RKO (cell line): ENCODE measurements at places on chromosomes 5 and 9.

- DNase-seq: no peak
Observed at GRCh38 chr9:23611869-23612268, 214.2 kb downstream of the ELAVL2 start.

DNA sequence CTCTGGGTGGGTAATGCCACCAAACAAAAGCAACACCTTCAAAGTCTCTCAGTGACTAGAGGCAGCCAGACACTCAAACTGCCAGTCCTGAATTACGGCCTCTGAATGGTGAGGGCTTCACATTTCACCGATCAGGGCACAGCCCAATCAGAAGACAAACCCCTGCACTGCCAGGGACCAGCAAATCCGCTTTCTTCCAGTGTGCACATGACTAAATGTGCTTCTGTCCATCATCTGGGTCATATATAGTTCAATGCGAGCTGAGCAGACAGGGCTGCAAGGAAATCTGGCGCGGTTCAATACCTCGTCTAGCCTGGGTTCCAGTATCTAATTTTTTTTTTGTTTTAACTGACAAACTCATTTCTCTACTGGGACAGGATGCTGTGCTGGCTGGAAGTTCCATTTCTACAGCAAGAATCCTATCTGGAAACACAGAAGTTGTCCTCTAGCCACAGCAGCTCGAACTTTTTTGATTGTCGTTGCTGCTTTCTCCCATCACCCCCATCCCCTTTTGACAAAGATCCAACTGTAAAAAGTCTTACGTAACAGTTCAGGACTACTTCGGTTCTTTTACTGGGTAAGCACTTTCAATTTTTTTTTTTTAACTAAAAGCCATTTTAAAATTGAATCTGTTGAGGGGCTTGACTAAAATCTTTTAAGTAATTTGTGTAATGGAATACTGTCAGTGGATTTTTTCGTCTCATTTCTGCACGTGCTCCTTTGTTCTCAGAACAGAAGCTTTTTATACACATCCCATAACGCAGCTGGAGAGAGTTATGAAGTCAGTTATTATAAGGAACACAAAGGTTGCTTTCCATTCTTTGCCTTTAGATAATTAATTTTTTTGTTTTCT is 112.7 kb downstream of the NR6A1 start:
- no peak for DNase-seq

GRCh38 chr5:66615136-66615535 is 18.9 kb downstream of the MAST4 start:
- DNase-seq: no peak

GRCh38 chr5:152170350-152170749 is 234.7 kb downstream of the NMUR2 start:
- DNase-seq: no peak

DNA sequence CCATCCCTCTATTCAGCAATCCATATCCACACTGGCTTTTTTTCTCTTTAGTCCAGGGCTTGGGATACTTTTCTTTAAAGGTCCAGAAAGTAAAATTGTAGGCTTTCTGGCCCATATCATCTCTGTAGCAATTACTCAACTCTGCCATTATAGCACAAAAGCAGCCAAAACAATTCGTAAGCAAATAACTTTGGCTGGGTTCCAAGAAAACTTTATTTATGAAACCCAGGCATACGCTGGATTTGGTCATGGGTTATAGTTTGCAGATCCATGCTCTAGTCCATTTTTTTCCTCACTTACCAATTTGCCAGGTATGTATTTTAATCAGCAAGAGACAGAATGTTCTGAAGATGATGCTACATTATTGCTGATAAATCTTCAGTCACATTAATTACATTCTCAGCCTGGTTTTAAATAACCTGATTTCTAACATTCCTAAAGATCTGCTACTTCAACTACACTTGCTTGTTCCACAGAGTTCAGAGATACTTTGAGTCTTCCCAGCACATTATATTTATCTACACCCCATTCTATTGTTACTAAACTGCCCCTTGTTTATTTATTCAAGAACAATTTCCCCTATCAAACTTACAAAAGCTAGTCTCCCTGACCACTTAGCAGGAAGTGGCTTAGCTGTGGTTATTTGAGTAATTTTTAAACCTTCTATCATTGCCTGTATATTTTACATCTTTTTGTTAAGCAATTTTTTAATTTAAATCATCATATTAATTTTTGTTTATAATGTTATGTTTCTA is 161.0 kb downstream of the ISL1 start:
- no peak for DNase-seq

GRCh38 chr9:27303219-27303618 is 6.3 kb upstream of the EQTN start:
- peak; percentile 2 for DNase-seq

- DNase-seq: no peak
Observed at GRCh38 chr5:59185757-59186385, 603.0 kb downstream of the RAB3C start.

GRCh38 chr5:123720955-123721354 is 209.0 kb downstream of the CSNK1G3 start:
- peak; percentile 16 for DNase-seq

DNA sequence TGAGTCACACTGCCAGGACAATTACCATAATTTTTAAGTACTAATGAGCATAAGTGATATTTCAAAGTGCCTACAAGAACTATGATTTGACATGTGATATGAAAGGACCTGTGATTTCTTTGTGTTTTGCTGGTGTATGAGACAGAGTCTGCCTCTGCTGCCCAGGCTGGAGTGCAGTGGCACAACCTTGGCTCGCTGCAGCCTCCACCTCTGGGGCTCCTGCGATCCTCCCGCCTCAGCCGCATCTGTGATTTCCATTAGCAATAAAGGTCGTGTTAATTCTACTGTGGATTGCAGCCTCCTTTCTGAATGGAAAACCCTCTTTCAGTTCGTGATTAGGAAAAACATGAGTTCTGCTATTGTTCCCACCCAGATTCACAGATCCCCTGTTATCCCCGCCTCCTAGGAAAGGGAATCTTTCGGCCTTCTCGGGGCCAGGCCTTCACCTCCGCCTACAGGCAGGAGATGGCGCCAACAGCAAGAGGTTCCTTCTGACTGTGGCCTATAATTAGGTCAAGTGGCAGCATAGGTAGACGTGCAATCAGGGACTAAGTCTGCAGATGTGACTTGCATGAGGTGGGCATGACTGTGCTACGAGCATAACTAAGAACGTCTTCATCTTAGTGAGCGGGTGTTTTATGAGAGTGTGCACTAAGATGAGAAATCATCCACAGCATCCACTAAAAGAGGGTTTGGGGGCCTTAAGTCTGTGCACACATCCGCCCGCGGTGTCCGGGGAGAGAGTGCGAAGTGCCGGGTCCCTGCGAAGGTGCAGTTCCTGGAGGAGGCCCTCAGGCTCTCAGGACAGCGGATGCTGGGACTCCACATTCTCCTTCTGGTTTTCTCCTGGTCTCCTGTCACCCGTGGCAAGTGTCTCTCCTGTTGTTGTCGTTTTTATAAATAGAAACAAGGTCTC is 23.1 kb downstream of the TRIM7 start:
- DNase-seq: peak; percentile 89

DNA sequence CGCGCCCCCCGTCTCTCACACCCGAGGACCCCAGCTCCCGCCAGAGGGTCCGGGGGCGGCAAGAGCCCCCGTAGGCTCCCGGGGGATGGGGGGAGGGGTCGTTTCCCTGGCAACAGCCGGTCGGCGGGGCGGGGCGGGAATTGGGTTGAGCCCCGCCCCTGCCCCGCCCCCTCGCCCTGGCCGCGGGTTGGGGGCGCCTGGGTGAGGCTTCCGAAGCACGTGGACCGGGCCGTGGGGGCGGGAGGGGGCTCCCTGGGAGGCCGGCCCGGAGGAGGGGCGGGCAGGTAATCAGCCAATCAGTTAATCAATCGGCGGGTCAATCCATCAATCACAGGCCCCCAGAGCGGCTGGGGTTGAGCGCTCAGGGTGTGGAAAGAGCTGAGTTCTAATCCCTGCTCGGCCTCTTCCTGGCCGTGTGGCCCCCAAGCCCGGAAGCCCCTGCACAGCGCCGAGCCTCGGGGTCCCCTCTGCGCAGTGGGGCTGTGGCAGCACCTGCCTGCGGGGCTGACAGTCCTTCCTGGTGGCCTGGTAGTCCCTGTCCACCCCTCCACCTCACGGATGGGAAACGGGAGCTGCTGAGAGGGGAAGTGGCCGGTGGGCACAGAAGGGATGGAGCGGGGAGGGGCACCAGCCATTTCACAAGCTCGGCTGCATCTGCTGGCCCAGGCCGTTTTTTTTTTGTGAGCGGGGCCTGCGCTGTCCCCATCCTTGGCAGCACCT is 174.2 kb upstream of the IER5L start:
- DNase-seq: no peak

- DNase-seq: no peak
Observed at GRCh38 chr5:135871268-135871915, 24.2 kb downstream of the IL9 start.

DNA sequence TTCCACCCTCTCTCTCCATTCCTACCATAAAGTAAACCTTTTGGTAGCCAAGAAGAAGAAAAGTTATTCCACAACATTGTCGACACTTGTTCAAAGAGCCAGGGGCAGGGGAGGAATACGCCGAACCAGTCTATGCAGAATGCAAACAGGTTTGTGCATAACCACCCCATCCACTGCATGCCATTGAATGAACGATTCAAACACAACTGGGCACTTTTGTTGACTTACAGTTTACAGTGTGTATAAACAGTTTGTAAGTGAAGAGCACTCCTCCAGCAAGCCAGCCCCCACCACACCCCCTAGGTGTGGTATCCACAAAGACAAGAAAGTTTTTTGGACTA is 6.8 kb upstream of the S1PR3 start:
- DNase-seq: no peak

GRCh38 chr5:138160706-138161105 is 17.7 kb downstream of the BRD8 start:
- DNase-seq: no peak
